Stimulated activated CD8-positive, alpha-beta memory T cell treated with anti-CD3 and anti-CD28 coated beads, Interleukin-4, amount 100 ng/mL, for 1 hour (primary cell): ENCODE measurements at places on chromosomes 13 and 19.

DNA sequence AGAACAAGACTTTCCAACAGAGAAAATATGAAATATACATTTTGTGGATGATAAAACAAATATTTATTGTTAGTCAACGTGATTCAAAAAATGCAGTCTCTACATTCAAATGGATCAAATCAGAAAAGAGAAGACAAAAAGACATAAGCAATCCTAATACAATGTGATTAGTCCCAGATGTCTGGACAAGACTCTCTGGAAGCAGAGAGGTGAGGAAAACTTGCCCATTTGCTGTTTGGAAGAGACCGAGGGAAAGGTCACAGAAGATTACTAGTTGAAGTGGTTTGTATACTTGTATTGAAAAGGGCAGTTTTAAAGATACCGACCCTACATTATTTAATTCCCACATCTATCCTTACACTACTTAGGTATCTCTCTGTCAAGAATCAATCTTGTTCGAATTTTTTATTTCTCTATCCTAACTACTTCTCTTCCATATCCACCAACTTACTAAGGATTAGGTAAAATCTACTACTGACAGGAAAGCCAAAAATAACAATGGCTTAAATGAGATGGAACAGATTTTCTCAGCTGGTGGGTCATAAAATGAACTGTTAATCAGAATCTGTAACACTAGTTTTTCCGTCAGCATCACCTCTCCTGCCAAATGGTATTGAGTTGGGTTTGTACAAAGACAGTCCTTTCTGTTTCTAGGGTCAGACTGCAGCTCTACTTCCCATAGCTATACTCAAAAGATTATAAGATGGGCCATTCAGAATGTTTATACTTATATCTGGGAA lies 497.1 kb downstream of the DCT start:
- no peak for DNase-seq

DNA sequence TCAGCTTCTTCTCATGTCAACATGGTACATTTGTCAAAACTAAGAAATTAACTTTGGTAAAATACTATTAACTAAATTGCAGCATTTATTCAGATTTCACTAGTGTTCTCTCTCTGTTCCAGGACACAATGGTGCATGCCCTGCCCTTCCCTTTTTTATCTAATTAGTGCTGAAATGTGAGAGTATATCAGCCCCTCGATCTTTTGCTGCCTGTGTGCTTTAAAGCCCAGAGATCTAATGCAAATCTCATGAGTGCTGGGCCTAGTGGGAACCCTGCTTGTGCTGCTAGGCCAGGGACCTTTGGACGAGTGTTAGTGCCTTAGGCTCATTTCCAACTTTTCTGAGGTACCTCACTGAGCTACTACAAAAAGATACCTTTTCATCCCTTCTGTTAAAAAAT lies 221.1 kb upstream of the EDNRB start:
- no peak for DNase-seq

DNA sequence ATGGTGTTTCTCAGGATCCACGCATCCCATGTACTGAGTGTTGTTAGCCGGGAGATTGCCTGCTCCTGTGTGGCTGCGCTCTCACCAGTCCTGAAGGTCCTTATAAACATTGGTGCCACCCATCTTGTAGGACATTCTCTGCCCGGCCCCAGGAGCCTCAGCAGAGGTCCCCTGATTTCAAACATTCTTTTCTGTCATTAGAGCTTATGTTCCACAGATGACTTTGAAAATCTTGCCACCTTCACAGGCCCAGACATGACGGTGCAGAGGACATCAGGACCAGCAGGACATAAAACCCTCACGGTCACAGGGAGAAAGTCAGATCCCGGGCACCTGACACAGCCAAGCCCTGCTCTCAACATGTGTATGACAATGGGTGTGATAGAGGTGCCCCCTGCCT lies 33.2 kb upstream of the PEPD start:
- DNase-seq: no peak

GRCh38 chr19:55620410-55621204 lies 3.8 kb downstream of the ZNF784 start:
- no peak for DNase-seq

DNA sequence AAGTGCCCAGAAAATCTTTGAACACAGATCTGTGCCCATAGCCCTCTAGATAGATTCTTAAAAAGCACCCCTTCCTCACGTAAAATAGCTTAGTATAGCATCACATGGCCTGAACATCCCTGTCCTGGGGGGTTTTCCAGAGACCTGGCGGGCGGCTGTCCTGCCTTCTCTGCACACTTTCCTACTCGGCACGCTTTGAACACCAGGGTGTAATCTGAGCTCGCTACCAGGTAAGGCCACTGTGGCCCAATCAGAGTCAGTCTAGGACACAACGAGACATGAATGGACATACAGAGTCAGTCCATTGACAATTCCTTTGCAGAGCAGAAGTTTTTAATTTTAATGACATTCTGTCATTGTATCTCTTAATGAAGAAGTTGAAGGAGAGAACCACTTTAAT lies 8.1 kb downstream of the CYP2A13 start:
- DNase-seq: no peak

GRCh38 chr13:78650717-78651083 lies 8.3 kb downstream of the OBI1 start:
- no peak for DNase-seq

DNA sequence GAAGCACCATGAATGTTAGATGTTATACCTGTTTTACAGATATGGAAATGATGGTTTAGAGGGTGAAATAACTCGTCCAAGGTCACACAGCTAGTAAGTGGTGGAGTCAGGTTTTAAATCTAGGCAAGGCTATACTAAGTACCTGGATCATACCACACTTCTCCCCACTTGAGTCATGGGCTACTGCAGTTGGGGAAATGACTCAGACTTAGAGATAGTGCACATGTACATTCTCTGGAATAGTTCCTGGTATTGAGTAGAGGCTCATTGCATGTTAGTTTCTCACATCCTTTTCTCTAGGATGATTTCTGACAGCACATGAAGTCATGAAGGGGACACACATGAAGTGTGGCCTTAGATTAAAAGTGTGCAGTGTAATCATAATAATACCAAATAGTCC lies 76.2 kb upstream of the TNFSF11 start:
- DNase-seq: no peak

- DNase-seq: no peak
Measured at GRCh38 chr19:7879836-7880235, 5.6 kb upstream of the PRR36 start.
